Activated naive CD8-positive, alpha-beta T cell treated with anti-CD3 and anti-CD28 coated beads, Interleukin-2, amount 10 ng/mL, durations not matched to agents 7 days and 5 days (primary cell): ENCODE measurements at places on chromosomes 11 and 22.

DNA sequence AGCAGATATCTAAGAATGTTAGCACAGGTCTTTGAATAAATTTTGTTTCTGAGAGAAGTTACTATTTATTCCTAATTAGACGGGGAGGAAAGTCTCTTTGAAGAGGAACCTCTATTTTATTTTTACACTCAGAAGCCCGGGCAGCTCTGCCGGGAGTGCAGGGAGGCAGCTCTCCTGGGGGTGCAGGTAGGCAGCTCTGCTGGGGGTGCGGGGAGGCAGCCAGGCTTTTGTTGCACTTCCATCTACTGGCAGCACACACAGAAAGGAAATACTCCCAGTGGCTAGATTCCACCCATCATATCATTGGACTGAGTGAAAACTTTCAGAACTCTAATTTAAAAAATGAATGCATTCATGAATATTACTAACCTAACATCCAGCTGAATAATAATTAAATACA, 24.6 kb downstream of the OR10A6 start:
- no peak for DNase-seq

DNA sequence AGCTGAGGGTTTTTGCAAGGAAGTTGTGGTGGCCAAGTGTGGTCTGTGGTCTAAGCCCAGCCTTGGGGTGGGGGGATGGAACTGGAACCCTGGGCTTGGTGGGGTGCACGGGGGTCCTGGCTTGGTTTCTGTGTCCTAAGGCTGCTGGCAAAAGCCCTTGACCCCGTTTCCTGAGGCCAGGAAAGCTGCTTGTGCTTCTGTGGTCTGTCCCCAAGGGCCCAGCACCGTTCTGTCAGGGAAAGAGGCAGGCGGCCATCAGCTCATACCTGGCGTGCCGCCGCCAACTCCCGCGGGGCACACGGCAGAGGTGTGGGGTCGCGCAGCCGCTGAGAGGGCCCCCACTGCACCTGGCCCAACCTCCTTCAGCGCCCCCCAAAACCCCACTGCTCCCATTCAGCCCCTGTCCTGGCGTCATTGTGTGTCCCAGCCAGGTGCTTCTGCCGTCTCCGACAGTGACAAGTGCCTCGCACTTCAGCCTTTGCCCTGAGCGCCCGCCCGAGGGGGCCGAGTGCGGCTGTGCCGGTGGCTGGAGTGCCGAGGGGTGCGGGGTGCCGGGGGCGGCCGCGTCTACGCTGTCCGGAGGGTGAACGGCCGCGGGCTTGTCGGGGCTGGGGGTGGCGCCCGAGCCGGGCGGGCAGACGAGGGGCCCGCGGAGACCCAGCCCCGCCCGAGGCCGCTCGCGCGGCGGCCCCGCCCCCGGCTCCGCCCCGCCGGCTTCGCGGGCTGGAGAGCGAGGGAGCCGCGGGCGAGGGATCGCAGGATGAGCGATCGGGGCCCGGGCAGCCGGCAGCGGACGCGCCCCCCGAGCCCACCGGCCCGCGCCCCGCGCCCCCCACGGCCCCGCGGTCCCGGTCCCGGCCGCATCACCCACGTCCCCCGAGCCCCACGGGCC, at the start of gene CNIH2:
Gene CNIH2 (plus strand): TSS at position 705 of the 892 bp plus-strand sequence. CDS start 282 bp downstream, outside the sequence.
- DNase-seq = peak; percentile 77

- no peak for DNase-seq
These were observed 61.8 kb upstream of the CRYBB3 start for GRCh38 chr22:25137577-25138525.

DNA sequence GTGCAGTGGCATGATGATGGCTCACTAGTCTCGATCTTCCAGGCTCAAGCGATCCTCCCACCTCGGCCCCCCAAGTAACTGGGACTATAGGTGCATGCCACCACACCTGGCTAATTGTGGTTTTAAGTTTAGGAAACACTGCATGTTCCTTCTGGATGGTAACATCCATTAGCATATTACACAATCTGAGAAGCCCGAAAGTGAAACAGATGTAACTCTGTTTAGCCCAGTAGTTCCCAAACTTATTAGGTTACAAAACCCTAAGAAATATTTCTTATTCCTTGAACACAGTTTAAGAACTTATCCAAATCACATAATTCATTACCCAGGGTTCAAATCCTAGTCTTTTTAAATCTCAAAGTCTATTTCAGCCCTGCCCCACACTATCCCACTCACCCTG, 28.3 kb downstream of the POLDIP3 start:
- no peak for DNase-seq

DNA sequence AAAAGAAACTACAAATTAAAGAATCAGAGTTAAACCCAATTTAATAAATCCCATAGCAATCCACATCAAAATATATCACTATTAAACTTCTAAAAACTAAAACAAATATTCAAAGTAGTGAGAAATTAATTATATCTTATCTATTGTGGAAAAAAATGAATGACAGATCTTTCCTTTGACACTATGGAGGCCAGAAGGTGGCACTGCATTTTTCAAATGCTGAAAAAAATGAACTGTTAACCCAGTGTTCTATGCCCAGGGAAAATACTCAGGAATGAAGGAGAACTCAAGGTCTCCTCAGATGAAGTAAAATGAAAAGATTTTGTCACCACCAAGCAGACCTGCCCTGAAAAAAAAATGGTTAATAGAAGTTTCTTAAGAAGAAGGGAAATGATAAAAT, 27.7 kb downstream of the TYR start:
- DNase-seq = no peak

DNA sequence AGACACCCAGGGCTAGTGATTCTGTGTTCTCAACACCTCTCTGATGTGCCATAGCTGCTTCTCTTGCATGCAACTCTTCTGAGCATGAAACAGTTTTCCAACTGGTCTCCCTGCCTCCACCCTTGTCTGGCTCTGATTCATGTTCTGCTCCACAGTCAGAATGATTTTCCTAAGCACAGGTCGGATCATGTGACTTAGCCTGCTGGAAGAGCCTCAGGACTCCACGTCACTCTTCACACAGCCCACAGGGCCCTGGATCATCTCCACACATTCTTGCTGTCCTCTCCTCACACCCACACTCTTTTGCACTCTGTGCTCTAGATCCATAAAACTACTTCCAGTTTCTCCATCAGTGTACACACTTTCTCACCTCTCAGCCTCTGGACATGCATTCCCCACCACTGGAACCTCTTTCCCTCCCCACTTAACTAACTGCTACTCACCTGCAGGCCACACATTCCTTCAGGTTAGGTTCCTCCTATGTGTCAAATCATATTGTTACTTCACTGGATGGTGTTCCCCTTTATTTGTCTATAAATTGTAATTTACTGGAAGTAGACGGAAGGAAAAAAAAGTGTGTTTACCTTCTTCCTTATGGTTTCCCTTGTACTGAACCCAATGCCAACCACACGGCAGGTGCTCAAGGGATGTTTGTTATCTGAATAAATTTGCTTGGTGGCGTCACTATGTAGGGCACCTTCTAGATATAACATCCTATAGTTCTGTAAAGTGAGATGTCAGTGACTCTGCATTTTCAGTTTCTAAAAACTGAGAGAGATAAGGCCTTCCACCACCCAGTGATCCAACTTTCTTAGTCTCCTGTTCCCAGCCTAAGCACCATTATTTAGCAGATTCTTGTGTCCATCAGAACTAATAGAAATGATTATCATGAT, 133.7 kb downstream of the ETS1 start:
- no peak for DNase-seq
